Brain pericyte (primary cell): ENCODE measurements at places on chromosomes 6 and 20.

- no peak for DNase-seq
Observed at GRCh38 chr6:122869437-122870024, 80.5 kb downstream of the SMPDL3A start.

- no peak for DNase-seq
Observed at GRCh38 chr20:38267296-38267695, 6.8 kb upstream of the KIAA1755 start.

GRCh38 chr6:129491436-129491835 lies 218.5 kb downstream of the ARHGAP18 start:
- no peak for DNase-seq

DNA sequence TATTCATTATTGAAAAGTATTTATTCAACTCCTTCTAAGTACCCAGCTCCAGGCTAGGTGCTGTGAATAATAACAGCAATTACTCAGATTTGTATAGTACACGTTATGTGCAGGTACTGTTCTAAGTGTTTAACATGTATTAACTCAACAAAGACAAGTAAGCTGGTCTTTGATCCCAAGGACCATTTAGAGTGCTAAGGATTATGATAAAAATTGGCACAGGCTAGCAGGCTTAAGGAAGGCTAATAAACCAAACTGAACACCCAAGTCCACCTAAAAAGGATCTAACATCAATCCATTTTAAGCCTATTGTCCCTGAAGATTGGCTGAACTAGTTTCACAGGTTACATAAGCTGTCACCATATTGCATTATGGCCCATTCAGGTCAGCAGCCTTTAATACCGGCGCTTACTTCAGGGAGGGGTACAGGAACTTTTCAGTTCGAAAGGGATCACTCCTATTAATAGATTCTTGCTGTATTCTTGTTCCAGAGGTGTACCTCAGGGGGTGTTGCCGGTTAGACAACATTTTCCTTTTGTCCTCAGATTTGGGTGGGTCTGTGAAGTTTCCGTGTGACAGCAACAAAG lies 99.0 kb upstream of the GMDS start:
- DNase-seq: no peak

- no peak for DNase-seq
Observed at GRCh38 chr6:4125500-4125899, 9.9 kb downstream of the ECI2 start.

- DNase-seq: no peak
Observed at GRCh38 chr6:119527231-119527578, 177.6 kb upstream of the MAN1A1 start.

DNA sequence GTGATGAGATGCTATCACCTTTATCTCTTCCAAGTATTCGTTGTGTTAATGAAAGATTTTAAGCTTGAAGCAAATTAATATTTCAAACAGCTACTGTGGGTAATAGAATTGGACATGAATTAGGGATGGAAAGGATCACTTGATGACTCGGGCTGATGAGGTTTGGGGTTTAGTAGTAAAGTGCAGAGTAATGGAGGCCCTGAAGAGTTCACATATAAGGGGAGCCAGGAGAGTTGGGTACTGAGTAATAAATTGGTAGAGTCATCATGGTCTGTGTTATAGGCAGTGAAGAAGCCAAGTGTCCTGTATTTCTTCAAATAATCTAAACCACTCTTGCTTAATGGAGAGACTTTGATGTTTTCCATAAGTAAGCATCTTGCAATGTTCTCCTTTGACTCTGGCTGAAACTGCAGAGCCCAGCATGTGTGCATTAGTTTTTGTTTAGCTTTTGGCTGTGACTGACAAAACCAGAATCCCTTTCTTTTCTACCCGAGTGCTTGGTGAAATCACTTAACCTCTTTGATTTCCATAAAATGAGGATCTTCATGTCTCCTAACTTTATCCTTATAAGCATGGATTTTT lies 57.6 kb downstream of the L3MBTL3 start:
- DNase-seq: no peak
